Activated T-helper 1 cell treated with anti-CD3 and anti-CD28 coated beads, Interleukin-2, amount 50 U/mL, for 16 hours (primary cell): ENCODE measurements at places on chromosomes 11 and 22.

GRCh38 chr11:86372586-86372985, 2.1 kb upstream of the CCDC81 start:
- DNase-seq: no peak

- no peak for DNase-seq
These were observed 35.0 kb upstream of the MYRF start for GRCh38 chr11:61717286-61718033.

DNA sequence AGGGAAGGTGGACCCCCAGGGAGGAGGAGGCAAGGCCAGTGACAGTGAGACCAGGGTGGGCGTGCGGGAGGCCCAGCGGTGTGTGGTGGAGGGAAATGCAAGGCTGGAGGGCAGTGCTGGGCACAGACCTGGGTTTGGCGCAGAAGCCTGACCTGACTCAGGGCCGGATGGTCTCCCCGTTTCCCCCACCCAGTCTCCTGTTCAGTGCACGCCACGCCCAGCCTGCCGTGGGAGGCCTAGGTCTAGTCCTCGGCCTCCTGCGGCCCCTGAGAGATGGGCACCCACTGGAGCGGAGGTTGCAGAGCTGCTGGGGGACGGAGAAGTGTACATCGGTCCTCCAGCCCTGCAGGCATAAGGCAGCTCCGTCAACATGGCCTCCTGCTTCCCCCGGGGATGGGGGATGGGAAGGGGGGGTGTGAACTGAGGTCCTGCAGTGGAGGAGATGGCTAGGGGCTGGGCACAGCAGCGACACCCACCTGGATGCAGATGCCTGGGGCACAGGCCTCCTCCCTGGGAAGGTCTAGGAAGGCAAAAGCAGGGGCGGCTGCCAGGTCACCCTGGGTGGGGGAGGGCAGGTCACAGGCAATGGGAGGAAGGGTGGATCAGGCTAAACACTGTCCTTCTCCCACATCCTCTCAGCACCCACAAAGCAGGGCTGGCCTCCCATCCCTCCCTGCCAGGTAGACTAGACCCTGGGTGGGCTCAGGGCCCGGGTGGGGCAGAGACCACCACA, 15.9 kb downstream of the IL17REL start:
- DNase-seq: no peak

DNA sequence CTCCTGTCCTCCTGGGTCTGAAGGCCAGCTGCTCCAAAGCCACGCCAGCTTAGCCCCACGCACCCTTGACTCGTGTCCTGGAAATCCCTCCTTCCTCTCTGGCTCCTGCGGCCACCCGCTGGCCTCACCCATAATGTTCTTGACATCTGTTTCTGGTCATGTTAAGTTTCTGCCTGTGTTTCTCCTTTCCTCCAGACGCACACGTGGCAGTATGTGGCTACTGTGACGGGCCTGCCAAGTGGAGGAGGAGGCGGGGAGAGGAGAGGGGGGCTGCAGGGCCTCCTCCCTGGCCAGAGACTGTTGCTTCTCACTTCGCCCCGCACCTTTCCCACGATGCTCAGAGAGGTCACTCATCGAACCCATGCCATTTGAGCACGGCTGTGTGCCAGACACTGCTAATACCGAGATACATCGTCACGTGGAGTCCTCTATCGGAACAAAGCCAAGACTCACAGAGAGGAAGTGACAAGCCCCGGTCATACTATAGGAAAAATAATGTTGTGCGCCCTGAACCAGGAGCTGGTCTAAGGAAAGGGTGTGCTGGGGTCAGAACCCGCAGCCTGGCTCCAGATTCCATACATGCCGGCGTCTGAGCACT, 11.5 kb downstream of the C1QTNF6 start:
- no peak for DNase-seq

GRCh38 chr22:26577081-26577480, 12.9 kb downstream of the TPST2 start:
- DNase-seq: no peak

- no peak for DNase-seq
These were observed 1.5 kb downstream of the SIDT2 start for GRCh38 chr11:117180020-117180419.

- DNase-seq: no peak
These were observed 33.4 kb downstream of the CD82 start for GRCh38 chr11:44598831-44599230.

DNA sequence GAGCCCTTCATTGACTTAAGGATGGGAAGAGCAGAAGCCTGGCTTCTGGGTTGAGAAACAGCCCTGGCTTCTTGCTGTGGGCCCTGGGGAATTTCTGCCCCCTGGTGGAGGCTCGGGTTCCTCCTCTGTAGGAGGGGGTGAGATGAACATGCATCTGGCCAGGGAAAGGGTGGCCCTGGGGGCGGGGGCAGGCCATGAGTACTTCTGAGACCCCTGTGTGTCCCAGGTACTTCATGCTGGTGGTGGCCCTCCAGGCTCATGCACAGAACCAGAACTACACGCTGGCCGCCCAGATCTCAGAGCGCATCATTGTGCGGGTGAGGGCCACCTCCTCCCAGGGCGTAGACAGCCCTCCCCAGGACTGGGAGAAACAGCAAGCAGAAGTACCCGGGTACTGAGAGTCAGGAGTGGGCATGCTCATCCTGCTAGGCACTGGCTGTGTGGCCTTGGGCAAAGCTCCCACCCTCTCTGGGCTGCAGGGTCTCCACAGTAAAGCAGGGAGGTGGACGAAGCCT, 15.8 kb downstream of the TMEM258 start:
- no peak for DNase-seq

- DNase-seq: no peak
These were observed 102.7 kb downstream of the FEZ1 start for GRCh38 chr11:125393331-125393730.

- DNase-seq: no peak
These were observed 8.7 kb downstream of the PNPLA5 start for GRCh38 chr22:43883012-43883661.

GRCh38 chr11:78350091-78350645, 67.5 kb downstream of the GAB2 start:
- DNase-seq: no peak

GRCh38 chr11:19814421-19814820, 101.8 kb downstream of the NAV2 start:
- no peak for DNase-seq

GRCh38 chr11:114059278-114059983, at the start of gene ZBTB16:
Gene ZBTB16 (plus strand): TSS chr11:114059711. CDS start chr11:114063301, 3,590 bp downstream.
- DNase-seq: peak; percentile 35

- no peak for DNase-seq
These were observed 1.8 kb upstream of the AIFM3 start for GRCh38 chr22:20965104-20965887.

DNA sequence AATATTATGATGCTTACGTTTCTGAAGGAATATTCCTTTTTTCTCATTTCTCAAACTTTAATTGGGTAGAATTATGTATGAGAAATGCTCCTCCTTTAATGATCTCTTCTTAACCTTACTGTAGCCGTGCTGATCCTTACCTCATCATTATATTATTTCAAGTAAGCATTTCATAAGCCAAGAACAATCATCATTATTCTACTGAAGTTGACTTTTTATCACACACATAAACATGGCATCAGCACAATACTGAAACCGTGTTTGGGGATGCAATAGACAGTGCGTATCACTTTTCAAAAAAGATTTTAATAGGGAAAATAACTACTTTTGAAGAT, 162.8 kb downstream of the ARHGAP42 start:
- DNase-seq: no peak

GRCh38 chr11:111843661-111844060, 27.7 kb downstream of the ALG9 start:
- DNase-seq: no peak

DNA sequence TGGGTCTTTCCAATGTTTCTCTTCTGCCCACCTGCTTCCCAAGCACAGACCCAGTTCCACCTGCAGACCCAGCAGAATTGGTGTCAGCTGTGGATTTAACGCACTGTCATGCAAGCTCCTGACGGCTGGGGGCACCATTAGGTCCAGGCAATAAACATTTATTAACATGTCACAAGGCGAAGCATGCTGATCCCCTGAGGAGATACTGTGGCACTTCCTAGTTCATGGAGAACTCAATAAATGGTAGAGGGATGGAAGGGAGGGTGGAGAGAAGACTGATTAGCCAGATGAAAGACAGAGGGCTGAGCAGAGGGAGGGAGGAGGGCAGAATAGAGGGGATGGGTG, 68.3 kb upstream of the TSPAN18 start:
- no peak for DNase-seq
